ENCODE measurements at places on chromosomes 5 and 9. TPM values are rescaled to one million over a fixed set of nuclear protein-coding genes. Genes with fewer than 3 reads are reported as not detected.

Gene ENTPD8
- polyA plus RNA-seq = 0.15 TPM

Gene GMCL2
- not detected for polyA plus RNA-seq

Gene IL9
- not detected for polyA plus RNA-seq

Gene ZCCHC9
- 8.0 TPM for polyA plus RNA-seq

Gene SHISAL2B
- polyA plus RNA-seq = not detected

Gene MSH3
- 6.6 TPM for polyA plus RNA-seq

Gene PCDHGC4
- polyA plus RNA-seq = 31.8 TPM

Gene EIF4EBP3
- 14.9 TPM for polyA plus RNA-seq

Gene NSD1
- polyA plus RNA-seq = 21.1 TPM

Gene PAEP
- polyA plus RNA-seq = not detected

Gene PTPRD
- 15.2 TPM for polyA plus RNA-seq

Gene ESM1
- 1.3 TPM for polyA plus RNA-seq

Gene DAB2IP
- polyA plus RNA-seq = 33.1 TPM

Gene SH3PXD2B
- 16.3 TPM for polyA plus RNA-seq

Gene FOXD4L5
- polyA plus RNA-seq = not detected

Gene SLC6A19
- not detected for polyA plus RNA-seq

Gene GLDC
- polyA plus RNA-seq = 5.1 TPM

Gene TERT
- polyA plus RNA-seq = 0.36 TPM

Gene FOXI1
- 1.3 TPM for polyA plus RNA-seq

Gene PCDHGA5
- 1.0 TPM for polyA plus RNA-seq

Gene CCDC152
- polyA plus RNA-seq = 0.25 TPM

Gene TSC1
- 13.1 TPM for polyA plus RNA-seq

Gene FAM78A
- 3.5 TPM for polyA plus RNA-seq

Gene PRSS3
- polyA plus RNA-seq = 22.2 TPM

Gene COL5A1
- 1.6 TPM for polyA plus RNA-seq

Gene DBH
- 4.9 TPM for polyA plus RNA-seq

Gene POLR3G
- polyA plus RNA-seq = 0.51 TPM

Gene SECISBP2
- polyA plus RNA-seq = 39.1 TPM

Gene SEMA6A
- polyA plus RNA-seq = 34.2 TPM

Gene IL13
- polyA plus RNA-seq = not detected

Gene UBE2D2
- polyA plus RNA-seq = 182 TPM

Gene WNK2
- polyA plus RNA-seq = 70.2 TPM

Gene CYFIP2
- 168 TPM for polyA plus RNA-seq

Gene GRIA1
- 31.0 TPM for polyA plus RNA-seq

Gene CTNND2
- polyA plus RNA-seq = 50.4 TPM

Gene DOCK2
- 1.8 TPM for polyA plus RNA-seq

Gene TESK1
- 61.3 TPM for polyA plus RNA-seq

Gene PCDHGB4
- 0.73 TPM for polyA plus RNA-seq

Gene SLC27A6
- 0.68 TPM for polyA plus RNA-seq

Gene DCAF12
- polyA plus RNA-seq = 98.5 TPM

Gene GNA14
- 1.7 TPM for polyA plus RNA-seq

Gene SV2C
- polyA plus RNA-seq = 0.53 TPM

Gene SOX30
- not detected for polyA plus RNA-seq

Gene OR1J2
- not detected for polyA plus RNA-seq

Gene SCGB3A1
- polyA plus RNA-seq = 0.83 TPM

Gene IL3
- polyA plus RNA-seq = not detected

Gene C5orf22
- polyA plus RNA-seq = 13.3 TPM

Gene LRRC19
- not detected for polyA plus RNA-seq

Measured in brain (organoid and tissue), 16 donors.